Tibial nerve (tissue), 4 donors: ENCODE measurements at places on chromosomes 3 and 15. TPM values are rescaled to one million over a fixed set of nuclear protein-coding genes. Genes with fewer than 3 reads are reported as not detected.
A peak's percentile ranks its signal among the peaks of the same experiment; 100 is the strongest.

The GABRR3 gene
- total RNA-seq = not detected

The GPR176 gene
- 18.6 TPM for total RNA-seq

The ALPK3 gene
- total RNA-seq = 7.1 TPM

The LEO1 gene
- total RNA-seq = 10.6 TPM

The CYP11A1 gene
- 5.7 TPM for total RNA-seq

- no peak for DNase-seq
- H3K27me3 ChIP-seq = no peaks in the 10 kb centered on the region
- H3K36me3 ChIP-seq = no peaks in the 10 kb centered on the region
- no peak overlapping the region for H3K4me3 ChIP-seq
Observed at GRCh38 chr3:10837849-10838248, 21.8 kb downstream of the SLC6A11 start.

DNA sequence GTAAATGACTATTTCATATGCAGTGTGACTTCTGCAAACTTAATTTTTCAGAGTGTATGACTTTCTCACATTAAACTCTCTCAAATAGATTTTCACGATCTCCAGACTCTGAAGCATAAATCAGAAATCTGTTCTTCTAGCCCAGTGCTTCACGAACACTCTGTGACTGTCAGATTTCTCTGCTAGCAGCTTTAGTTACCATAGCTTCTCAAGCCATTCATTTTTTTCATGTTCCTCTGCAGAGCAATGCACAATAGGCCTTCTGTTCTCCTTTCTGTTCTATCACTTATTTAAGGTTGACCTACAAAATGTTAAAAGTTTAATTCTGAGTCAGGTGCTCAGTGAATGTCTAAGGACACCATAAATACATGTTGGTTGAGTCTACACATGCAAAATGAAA, 1102.2 kb downstream of the TUSC7 start:
- no peaks in the 10 kb centered on the region for H3K4me1 ChIP-seq
- no peaks in the 10 kb centered on the region for H3K27me3 ChIP-seq
- no peak for DNase-seq
- no peak overlapping the region for H3K4me3 ChIP-seq
- H3K36me3 ChIP-seq = no peaks in the 10 kb centered on the region
- H3K27ac ChIP-seq = no peak overlapping the region

DNA sequence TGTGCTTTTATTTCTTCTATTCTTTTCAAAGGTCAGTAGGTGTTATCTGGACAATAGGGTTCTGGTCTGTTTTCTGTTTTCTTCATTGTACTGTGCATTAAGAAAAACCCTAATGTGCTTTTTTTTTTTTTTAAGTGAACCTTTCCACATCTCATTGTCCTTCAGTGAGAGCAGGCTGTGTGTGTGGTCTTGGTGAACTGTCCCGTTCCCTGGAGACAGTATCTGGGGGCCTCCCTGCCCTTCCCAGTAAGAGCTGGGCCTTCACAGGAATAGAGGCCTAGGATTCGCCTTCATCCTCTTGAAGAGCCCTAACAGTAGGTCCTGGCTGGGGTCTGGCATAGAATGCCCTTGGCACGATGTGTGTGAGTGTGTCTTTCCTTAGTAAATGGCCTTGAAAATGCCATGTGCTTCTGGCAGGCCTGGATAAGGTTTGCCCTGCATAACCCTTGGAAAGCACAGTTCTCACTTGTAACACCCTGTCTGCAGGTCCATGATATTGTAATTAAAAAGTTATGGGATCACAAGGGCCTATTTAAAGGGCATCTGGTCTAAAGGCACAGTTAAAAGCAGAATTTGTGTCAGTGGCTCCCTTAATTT, 81.2 kb downstream of the IGF1R start:
- H3K4me3 ChIP-seq = no peak overlapping the region
- H3K27ac ChIP-seq = peak overlapping the region; percentile 86
- peaks cover 86% of the 10 kb centered on the region for H3K4me1 ChIP-seq
- DNase-seq = no peak
- no peaks in the 10 kb centered on the region for H3K27me3 ChIP-seq
- no peaks in the 10 kb centered on the region for H3K36me3 ChIP-seq

GRCh38 chr3:58952128-58952917, 97.5 kb downstream of the CFAP20DC start:
- no peak overlapping the region for H3K4me3 ChIP-seq
- no peaks in the 10 kb centered on the region for H3K4me1 ChIP-seq
- H3K36me3 ChIP-seq = no peaks in the 10 kb centered on the region
- no peak for DNase-seq

- DNase-seq = no peak
- no peak overlapping the region for H3K27ac ChIP-seq
Observed at GRCh38 chr3:182092662-182093262, 381.0 kb downstream of the SOX2 start.

DNA sequence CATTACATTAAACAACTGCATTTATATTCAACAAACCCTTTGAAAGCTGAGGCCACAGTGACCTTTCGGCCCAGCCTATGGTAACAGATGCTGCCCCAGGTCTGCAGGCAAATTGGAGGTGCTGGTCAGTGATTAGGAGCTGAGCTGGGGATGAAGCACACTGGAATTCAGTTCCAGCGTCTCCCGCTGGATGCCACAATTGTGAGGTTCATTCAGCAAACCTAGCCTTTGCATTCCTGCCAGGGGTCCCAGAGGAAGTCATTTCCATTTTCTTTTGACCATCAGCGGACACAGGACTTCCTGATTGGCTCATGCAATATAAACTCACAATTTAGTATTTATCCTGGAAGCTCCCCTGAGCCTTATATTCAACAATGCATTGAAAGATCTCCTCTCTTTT, 89.5 kb downstream of the IL20RB start:
- no peaks in the 10 kb centered on the region for H3K27me3 ChIP-seq
- no peaks in the 10 kb centered on the region for H3K4me1 ChIP-seq
- DNase-seq = no peak
- no peaks in the 10 kb centered on the region for H3K36me3 ChIP-seq

- no peaks in the 10 kb centered on the region for H3K27me3 ChIP-seq
- no peak for DNase-seq
- H3K36me3 ChIP-seq = no peaks in the 10 kb centered on the region
- H3K4me1 ChIP-seq = peaks cover 12% of the 10 kb centered on the region
Observed at GRCh38 chr3:20097015-20097414, 56.8 kb downstream of the KAT2B start.

DNA sequence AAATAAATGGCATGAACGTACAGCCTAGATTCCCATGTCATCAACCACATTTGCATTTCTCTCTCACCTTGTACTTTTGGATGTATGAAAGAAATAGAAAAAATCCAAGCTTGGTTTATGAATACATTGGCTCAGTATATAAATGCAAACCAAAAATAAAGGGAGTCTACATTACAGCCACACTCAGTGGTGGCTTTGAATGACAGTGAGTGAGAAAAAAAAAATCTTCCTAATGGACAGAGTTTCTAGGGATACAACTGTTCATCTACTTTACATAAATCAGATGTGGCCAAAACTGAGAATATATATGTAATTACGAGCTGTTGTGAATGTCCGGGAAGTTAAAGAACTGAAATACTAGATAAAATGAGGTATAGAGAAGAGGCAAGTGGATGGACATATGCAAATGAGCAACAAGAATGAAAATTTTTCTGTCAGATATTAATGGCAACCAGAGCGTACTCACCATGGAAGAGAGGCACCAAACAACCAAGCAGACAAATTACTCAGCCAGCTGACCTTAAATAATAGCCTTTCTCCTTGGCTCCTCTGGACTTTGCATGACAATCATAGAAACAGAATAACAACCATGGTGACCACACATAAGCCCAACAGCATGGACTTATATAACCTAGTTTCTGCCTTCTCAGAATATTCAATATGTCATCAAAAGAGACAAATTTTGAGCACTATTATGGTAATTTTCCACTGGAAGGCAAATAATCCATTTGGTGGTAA, 1305.8 kb downstream of the OTOL1 start:
- DNase-seq = no peak
- H3K36me3 ChIP-seq = no peaks in the 10 kb centered on the region
- H3K4me1 ChIP-seq = no peaks in the 10 kb centered on the region
- H3K4me3 ChIP-seq = no peak overlapping the region
- no peaks in the 10 kb centered on the region for H3K27me3 ChIP-seq
- no peak overlapping the region for H3K27ac ChIP-seq

DNA sequence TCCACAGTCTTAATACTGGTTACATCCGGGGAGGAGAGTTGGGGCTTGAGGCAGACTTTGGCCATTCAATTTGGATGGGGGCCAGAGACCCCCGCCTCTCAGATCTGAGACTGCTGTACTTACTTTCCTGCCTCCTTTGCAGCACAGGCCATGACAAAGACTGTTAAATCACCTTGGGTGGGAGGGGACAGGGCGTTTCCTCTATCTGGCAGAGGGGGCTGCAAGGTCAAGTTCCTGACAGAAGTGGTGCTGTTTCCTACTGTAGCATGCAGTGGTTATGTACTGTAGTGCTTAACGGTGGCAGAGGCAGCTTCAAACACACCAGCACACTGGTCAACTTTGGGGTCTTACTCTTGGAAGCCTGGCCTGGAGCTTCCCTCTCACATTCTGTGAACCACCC, 261.2 kb upstream of the LRRFIP2 start:
- H3K4me3 ChIP-seq = no peak overlapping the region
- H3K27ac ChIP-seq = no peak overlapping the region
- H3K36me3 ChIP-seq = peaks cover 15% of the 10 kb centered on the region
- no peaks in the 10 kb centered on the region for H3K27me3 ChIP-seq
- DNase-seq = no peak

DNA sequence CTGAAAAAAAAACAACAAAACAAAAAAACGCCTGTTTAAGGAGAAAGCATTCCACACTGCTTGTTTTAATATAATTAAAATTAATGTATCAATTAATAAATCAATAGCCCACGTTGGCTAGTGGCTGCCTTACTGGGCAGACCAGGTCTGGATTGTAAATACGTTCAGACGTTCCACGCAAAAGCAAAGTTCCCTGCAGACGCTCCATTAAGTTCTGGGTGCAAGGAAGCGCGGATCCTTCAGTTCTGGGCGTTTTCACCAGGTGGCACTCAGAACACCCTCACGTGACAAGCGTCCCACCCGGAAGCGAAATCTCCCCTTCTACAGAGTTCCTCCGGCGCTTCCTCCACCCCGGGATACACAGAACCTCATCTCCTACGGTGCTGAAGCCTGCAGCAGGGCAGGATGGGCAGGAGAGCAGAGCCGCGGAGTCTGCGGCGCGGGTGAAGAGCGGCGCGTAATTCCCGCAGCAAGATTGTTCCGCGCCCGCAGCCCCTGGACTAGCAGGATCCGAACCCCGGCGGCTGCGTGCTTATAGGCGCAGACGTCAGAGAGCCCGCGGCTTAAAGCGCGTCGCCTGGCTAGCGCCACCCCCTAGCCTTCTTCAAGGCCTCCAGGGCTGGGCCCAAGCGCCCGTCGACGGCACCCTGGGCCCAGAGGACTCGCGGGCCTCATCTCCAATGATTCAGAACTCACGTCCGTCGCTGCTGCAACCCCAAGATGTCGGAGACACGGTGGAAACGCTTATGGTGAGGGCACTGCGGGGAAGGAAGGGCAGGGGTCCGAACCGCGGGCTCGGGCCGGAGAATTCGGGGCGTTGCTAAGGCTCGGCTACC, at the start of gene SLC25A38:
Gene SLC25A38, plus strand, starts transcription at position 326 of the 836 bp plus-strand sequence. Its CDS starts 355 bp downstream, at position 681.
- no peaks in the 10 kb centered on the region for H3K36me3 ChIP-seq
- peaks cover 22% of the 10 kb centered on the region for H3K4me1 ChIP-seq
- peak within 1 kb of the TSS; percentile 80 for H3K4me3 ChIP-seq
- peak; percentile 65 for DNase-seq
- no peaks in the 10 kb centered on the region for H3K27me3 ChIP-seq
